ENCODE measurements at places on chromosomes 13 and 19.

GRCh38 chr13:33116321-33117010, 100.2 kb downstream of the KL start:
- DNase-seq, result no peak

DNA sequence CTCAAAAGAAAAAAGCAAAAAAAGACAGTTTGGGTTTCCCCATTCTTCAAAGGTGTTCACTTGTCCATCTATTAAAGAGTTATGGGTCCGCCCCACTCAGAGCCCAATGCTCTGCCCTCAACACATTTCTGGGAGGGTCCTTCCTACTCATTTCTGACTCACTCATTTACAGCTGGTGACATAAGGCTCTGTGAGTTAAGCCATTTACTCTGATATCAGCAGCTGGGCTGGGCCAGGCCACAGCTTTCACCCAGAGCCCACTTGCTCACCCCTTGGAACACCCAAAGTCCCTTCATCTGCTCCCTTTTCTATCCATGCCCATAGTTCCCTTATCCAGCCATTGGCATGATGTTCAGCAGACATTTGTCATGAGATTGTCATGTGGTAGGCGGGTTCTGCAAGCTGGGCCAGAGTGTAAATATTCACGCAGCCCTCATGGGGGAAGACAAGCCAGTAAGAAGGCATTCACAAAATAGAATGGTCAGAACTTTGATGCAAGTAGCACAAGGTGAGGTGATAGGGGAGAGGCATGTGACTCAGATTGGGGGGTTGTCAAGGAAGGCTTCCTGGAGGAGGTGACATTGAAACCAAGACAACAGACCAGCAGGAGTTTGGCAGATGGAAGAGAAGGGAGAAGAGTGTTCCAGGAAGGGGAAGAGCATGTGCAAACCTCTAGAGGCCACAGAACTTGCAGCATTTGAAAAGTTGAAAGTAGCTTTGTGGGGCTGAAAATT, 5.9 kb downstream of the MAST1 start:
- no peak for DNase-seq

- DNase-seq, result peak; percentile 84
Measured at GRCh38 chr19:54439174-54439851, 9.7 kb upstream of the LENG8 start.

DNA sequence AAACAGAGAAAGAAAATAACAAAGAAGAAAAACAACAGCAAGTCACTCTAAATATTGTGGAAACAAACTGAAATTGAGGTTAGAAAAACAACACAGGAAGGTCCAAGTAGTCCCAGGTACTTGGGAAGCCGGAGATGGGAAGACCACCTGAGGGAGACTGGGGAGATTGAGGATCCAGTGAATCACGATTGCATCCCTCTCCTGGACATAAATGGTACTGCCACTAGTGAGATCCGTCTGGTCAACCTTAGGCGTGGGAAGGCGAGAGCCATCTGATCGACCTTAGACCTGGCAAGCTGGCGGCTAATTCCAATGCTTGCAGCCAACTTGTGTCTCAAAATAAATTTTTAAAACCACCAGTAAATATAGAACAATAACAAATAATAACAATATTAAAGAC, 81.9 kb downstream of the ZNF726 start:
- no peak for DNase-seq

DNA sequence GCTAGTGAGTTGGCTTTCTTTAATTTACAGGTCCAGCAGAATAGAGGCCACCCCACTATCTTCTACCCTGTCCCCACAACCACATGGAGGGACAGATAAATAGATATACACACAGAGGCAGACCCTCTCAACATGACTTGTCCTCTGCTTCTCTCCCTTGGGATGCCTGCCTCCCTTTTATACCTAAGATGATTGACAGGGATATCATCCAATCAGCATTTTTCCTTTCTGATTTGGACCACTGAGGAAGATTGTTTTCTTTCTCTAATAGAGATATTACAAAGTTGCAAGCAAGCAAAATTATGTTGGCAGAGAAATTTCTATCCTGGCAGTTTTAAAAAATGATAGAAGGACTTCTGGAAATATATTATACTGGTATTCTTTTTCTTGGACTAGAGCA, 35.8 kb downstream of the STOML3 start:
- no peak for DNase-seq

- DNase-seq, result no peak
Measured at GRCh38 chr13:112068540-112069060, 1.7 kb downstream of the SOX1 start.

- DNase-seq, result peak; percentile 32
Measured at GRCh38 chr19:9709305-9709704, 34.4 kb upstream of the ZNF562 start.

- no peak for DNase-seq
Measured at GRCh38 chr19:8441725-8442544, 2.8 kb upstream of the HNRNPM start.

DNA sequence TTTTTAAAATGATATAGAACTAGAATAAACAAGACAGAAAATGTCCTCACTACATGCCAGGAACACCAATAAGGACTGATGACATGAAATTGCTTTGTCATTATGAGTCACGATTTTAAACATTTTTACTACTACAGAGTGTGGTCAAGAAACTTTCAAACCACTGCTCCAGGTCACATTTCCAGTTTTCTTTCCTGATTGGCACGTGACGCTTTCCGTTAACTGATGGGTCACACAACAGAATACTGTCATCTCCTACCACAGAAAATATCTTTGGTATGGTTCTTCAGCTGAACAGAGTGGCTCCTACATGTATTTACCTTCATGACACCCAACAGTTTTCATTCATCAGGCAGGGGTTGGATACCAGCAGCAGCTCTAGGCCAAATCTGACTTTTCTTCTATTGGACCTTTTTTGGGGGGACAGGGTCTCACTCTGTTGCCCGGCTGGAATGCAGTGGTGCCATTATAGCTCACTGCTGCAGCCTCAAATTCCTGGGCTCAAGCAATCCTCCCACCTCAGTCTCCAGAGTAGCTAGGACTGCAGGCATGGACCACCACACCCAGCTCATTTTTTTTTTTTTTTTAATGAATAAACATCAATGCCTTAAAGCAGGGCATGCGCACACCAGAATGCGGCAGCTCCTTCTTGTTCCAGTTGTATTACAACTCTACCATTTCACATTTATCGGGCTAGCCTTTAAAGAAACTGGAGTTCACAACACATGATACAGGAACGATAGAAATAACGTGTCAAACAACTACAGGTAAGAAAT, 147.4 kb downstream of the RNF17 start:
- no peak for DNase-seq

GRCh38 chr13:110225609-110226574, 81.1 kb downstream of the COL4A1 start:
- no peak for DNase-seq

GRCh38 chr19:896999-897398, 3.7 kb downstream of the RNU6-9 start:
- no peak for DNase-seq

- no peak for DNase-seq
Measured at GRCh38 chr19:28934631-28935030, 278.3 kb downstream of the UQCRFS1 start.

- DNase-seq, result peak; percentile 74
Measured at GRCh38 chr13:42969565-42970172, 22.4 kb downstream of the EPSTI1 start.

DNA sequence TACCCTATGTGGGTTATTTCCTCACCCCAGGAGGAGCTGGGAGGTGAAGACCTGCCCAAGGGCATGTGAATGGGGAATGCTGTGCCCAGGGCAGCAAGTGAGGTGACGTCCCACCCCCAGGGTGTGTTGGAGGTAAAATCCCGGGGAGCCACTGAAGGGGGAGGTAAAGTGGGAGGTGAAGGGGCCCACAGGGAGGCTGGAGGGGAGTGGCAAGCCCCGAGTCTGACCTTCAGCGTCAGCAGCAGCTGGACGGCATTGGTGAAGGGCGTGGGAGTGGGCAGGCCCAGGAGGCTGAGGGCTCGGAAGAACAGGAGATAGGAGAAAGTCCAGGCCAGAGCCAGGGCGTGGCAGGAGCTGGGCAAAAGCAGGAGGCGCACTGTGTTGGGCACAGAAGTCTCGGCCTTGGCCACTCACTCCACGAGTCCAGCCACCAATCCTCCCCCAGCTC, 2.4 kb downstream of the MBOAT7 start:
- no peak for DNase-seq

GRCh38 chr13:77291774-77292173, 35.1 kb downstream of the MYCBP2 start:
- DNase-seq, result no peak

GRCh38 chr13:103614761-103615160, 548.5 kb upstream of the SLC10A2 start:
- DNase-seq, result no peak

- DNase-seq, result no peak
Measured at GRCh38 chr19:45529420-45529785, 22.1 kb downstream of the VASP start.

- DNase-seq, result no peak
Measured at GRCh38 chr13:98707281-98707999, 45.0 kb downstream of the SLC15A1 start.

GRCh38 chr13:25727810-25728209, 324.0 kb downstream of the SHISA2 start:
- no peak for DNase-seq

- DNase-seq, result no peak
Measured at GRCh38 chr19:38303517-38304351, at the start of gene C19orf33. C19orf33 (plus strand) TSS chr19:38304251; CDS start chr19:38304262, 11 bp downstream.

DNA sequence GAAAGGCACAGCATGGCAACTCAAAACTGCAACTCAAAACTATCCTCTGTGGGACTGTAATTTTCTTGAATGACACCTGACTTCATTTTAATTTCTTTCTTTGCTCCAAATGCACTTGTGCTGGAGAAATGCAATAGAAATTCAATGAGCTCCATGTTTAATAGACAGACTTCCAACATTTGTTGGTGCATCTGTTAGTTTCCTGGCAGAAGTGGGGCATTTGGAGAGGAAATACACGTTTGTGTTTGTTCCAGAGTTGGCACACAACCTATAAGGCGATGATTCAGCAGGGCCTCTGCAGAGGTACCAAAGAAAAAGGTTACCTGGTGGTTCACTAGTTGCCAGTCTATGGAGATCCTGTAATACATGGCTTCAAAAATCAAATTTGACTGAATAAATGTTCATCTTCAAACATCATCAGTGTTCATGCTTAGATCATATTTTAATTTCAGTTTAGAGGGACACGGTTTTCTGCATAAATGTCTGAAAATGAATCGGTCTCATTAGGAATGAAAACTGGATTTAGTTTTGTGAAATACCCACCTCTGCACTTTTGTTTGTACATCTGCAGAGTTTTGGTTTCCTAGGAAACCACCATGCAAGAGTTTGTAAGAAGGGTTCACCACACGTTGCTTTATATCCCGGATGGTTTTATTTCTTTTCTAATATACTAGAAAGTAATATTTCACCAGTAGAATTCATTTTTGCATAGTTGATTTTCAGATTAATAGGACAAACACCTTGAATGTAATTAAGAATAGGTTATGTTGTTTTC, 21.8 kb upstream of the OBI1 start:
- no peak for DNase-seq

- no peak for DNase-seq
Measured at GRCh38 chr13:113748101-113748861, 10.7 kb upstream of the TMEM255B start.

- no peak for DNase-seq
Measured at GRCh38 chr19:29965492-29965891, 23.5 kb downstream of the URI1 start.

DNA sequence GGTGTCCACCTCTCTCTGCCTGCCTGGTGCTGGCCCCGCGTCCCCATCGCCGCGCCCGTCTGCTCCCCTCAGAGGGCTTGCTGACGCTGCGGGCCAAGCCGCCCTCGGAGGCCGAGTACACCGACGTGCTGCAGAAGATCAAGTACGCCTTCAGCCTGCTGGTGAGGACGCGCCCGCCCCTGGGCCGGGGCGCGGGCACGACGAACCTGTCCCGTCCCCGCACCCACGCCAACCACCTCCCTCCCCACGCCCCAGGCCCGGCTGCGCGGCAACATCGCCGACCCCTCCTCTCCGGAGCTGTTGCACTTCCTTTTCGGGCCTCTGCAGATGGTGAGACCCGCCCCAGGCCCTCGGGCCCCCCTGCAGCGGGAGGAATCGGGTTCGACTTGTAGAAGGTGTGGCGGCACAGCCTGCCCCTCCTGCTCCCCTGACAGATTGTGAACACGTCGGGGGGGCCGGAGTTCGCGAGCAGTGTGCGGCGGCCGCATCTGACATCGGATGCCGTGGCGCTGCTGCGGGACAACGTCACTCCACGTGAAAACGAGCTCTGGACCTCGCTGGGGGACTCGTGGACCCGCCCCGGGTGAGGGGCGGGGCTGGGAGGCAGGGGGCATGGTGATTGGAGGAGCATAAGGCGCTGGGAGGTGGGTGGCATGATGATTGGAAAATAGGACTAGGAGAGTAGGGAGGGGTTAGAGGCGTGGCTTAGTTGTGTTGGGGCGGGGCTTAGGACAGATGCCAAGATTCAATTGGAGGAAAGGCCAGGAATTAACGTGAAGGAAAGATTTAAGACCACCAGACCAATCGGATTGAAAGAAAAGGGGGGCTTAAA, 6.6 kb downstream of the EPS8L1 start:
- DNase-seq, result no peak

- DNase-seq, result no peak
Measured at GRCh38 chr19:406135-406781, 2.7 kb downstream of the C2CD4C start.

- no peak for DNase-seq
Measured at GRCh38 chr19:12792853-12793289, 1.6 kb downstream of the JUNB start.
